ENCODE measurements at places on chromosomes 13 and 19.
A peak's percentile ranks its signal among the peaks of the same experiment; 100 is the strongest.

DNA sequence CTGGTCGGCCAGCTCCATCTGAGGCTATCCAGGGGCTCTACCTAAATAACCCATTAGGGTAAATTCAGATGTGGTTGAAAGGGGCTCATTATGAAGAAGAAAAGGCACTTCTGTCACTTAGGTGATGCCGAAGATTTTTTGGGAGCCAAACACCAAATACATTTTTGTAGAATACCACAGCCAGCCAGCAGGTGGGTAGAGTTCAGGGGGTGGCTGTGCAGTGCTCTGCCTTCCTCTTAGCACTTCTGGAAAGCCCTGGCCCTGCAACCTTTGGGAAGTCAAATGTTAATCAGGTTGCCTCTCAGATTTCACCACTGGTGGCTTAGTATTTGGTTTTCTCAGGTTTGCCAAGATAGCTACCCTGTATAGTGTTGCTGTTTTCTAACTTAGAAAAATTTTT is 18.5 kb upstream of the GPR18 start:
- no peak for DNase-seq

GRCh38 chr13:76245920-76246319 is 609.8 kb downstream of the LMO7 start:
- no peak for DNase-seq

- DNase-seq = no peak
Observed at GRCh38 chr13:48078251-48078656, 16.6 kb downstream of the MED4 start.

GRCh38 chr19:56084835-56085536 is 36.1 kb downstream of the ZNF787 start:
- DNase-seq = no peak

DNA sequence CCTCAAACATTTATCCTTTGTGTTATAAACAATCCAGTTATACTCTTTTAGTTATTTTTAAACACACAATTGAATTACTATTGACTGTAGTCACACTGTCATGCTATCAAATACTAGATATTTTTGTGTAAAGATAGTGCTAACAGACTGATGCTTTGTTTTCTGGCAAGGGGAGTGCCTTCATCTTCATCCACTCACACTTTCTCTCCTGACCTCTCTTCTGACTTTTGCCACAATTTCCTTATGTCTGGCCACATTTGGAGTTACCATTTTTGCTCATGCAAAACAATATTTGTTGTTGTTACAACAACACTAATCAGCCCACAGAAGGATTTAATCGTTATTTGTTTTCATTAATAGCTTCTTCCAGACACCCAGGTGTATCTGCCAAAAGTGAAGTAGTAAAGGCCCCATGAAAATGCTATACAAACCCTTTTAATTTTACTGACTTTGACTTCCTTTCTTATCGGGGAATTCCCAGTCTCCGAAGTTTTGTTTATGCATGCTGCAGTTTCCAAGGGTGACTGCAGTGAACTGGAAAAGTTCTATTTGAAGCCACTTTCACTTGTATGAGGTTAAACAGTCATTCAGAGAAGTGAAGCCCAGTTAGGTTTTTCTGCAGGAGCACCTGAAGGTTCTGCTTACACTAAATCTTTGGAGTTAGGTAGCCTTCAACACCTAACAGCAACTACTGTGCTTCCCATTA is 66.1 kb upstream of the FRY start:
- no peak for DNase-seq

DNA sequence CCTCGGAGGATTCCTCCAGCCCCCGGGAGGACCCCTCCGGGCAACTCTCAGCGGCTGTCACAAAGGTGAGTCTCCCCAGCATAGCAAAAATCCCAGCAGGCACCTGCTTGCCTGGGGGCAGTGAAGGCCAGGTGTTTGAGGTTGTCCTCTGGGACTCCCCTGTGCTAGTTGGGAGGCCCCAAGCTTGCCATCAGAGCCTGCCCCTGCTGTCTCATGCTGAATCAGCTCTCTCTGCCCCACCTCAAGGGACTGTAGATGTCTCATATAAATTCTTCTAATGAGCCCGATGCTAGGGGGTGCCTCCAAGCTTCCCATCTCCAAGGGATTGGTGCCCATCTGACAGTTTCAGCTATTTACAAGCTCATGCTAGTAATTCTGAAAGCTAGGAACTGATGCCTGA is 53.6 kb downstream of the NWD1 start:
- DNase-seq = no peak

DNA sequence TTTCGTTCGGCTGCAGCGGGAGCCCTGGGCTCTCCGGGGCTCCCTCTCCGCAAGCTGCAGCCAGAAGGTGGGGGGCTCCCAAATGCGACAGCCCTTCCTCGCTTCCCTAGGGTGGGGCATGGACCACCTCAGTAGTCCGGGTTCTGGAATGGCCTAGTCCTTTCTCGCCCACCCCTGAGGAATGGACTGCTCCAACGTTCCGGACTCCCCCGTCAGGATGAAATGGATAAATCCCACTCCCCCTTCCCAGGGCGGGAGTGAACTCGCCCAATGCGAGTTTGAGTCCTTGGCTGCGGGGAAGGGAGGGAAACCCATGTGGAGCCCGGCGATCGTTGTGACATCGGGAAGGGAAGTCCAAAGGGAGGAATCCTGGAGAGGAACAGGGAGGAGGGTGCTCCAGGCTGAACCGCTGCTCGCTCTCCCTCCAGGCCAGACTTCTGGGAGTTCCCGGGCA is 5.5 kb downstream of the HRC start:
- peak; percentile 76 for DNase-seq

DNA sequence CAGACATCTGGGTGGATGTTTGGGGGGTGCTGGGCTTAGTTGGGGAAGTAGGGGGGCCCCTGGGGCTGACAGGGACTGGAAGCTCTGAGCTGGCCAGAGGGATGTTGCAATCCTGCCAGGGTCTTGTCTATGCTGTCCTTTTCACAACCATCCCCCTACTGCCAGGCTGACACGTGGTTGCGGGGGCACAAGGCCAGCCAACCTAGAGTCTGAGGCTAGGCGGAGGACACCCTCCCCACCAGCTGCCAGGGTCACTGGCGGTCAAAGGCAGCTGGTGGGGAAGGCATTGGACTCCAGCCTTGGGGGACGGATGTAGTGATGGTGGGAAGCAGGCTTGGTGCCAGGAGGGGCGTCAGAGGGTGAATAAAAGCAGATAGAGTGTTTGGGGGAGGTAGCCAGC is 1.6 kb upstream of the APOC1 start:
- DNase-seq = peak; percentile 88

GRCh38 chr13:98846521-98846920 is 94.0 kb upstream of the SLC15A1 start:
- DNase-seq = no peak

DNA sequence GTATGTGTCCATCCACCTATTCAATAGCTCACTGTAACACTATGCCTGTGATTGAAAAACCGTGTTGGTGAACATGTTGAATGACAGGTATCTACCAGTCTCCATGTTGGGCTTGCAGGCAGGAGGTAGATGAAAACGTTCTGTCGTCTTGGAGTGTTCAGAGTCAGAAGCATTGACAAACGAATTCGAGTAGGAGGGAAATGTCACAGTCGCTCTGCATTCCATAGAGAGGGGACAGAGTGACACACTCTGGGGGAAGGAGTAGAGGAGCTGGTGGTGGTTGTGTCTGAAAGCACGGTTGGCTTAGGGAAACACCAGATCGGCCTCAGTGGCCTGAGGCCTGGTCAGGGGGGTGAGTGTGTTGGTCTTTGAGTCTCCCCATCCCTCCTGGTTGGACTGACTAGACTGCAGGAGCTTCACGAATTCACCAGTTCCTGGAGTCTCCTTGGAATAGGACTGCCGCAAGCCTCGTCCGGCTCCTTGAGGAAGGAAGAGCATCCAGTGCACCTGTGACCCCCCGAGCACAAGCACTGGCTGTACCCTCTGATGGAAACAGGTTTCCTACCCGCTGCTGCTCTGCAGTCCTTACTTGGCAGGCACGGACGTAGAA is 105.0 kb upstream of the C1QTNF9B start:
- no peak for DNase-seq

DNA sequence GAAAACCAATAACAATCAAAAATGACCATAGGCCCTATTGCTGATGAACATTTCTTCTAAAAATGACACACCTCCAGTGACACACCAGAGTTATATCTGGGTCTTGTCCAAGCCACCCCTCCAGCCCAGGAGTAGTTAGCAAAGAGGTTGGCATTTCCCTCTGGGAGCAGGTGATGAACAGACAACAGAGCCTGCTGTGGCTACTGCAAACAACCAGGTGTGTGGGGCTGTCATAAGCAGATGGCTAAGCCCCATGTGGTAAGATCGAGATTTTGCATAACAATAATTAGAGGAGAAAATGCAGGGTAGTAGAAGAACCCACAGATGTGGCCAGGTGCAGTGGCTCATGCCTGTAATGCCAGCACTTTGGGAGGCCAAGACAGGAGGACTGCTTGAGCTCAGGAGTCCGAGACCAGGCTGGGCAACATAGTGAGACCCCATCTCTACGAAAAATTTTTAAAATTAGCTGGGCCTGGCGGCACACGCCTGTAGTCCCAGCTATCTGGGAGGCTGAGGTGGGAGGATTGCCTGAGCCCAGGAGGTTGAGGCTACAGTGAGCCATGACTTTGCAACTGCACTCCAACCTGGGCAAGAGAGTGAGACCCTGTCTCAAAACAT is 5.0 kb downstream of the XRCC1 start:
- DNase-seq = no peak

DNA sequence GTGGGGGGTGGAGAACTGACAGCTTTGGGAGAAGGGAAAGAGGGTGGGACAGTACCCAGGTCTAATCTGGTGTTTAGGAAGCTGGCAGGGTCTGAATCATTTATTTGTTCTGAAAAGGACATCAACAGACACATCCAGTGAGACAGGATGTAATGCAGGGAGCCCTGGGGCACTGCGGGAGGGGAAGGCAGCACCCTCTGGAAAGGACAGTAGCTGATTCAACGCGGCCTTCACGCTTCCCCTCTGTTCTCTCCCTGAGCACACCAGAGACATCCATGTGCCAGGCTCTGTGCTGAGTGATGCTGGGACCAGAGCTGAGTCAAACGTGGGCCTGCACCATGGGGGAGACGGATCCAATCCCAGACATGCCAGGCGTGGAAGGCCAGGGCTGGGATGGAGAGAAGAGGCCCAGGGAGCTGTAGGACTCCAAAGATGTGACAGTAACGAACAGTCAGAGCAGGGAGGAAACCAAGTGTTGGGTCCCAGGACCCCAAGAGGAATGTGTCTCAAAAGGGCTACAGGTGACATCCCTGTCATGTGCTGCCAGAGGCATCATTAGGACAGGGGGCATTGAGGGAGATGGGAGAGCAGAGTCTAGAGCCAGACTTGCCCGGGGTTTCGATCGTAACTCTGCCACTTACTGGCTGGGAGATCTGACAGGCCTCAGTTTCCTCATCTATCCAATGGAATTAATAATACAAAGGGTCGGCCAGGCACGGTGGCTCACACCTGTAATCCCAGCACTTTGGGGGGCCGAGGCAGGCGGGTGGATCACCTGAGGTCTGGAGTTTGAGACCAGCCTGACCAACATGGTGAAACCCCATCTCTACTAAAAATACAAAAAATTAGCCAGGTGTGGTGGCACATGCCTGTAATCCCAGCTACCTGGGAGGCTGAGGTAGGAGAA is 1.7 kb downstream of the ETFB start:
- DNase-seq = no peak

DNA sequence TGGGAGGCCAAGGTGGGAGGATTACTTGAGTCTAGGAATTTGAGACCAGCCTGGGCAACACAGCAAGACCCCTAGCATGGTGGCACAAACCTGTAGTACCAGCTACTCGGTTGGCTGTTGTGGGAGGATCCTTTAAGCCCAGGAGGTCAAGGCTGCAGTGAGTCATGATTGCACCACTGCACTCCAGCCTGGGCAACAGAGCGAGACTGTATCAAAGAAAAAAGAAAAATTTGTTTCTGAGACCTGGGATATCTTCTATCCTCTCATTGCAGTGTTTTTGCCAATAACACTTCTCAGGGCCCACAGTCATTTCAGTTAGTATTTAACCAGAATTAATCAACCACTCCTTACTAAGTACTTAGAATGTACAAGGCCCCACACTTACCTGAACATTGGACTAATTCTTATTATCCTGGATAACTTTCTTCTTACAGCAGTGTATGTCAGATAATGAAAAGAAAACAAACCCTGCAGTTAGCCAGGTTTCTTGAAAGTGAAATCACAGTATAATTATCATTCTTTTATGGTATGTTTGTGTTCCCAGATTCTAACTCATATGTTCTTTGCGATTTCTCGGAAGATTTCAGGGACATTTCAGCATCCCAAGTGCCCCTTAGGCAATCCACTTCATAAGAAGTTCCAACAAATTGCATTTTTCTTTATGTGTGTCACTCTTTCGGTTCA is 75.6 kb upstream of the KLF5 start:
- no peak for DNase-seq

GRCh38 chr13:28357911-28358433 is 137.0 kb downstream of the FLT1 start:
- no peak for DNase-seq

DNA sequence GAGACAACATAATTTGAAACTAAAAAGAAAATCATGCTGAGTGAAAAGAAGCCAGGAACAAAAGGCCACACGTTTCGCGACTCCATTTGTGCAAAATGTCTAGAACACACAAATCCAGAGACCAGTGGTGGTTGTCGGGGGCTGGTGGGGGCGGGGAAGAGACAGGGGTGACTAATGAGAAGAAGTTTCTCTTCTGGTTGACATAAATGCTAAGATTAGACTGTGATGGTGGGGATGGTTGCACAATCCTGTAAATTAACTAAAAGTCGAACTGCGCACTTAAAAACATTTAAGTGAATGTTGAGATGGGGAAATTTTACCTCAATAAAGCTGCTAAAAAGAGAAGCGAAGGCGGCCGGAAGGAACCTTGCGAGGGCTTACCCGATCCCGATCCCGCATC is 7.1 kb downstream of the AKAP8 start:
- DNase-seq = no peak

GRCh38 chr13:100347968-100348367 is 240.6 kb downstream of the GGACT start:
- no peak for DNase-seq

DNA sequence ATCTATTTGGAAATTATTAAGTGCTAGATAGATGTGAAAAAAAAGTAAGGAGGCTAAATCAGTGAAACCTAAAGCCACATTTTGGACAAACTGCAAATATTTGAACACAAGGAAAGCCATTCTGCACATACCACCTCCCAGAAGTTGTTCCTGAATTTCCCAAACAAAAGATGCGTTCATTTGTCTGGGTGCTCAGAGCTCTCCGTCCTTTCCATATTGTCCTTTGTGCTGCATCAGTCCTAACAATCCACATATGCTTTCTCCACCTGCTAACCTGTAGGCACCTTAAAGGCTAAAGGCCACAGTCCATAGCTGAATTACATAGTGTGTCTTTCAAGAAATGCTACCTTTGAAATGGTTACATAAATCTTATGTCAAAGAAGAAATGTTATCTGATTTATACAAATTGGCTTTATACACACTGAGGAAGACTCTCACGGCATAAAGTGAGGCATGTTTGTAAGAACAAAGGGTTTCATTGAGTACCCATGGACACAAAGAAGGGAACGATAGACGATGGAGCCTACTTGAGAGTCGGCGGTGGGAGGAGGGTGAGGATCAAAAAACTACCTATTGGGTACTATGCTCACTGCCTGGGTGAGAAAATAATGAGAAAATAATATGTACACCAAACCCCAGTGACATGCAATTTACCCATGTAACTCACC is 182.0 kb downstream of the RGCC start:
- no peak for DNase-seq

- no peak for DNase-seq
Observed at GRCh38 chr19:3932931-3933810, at the start of gene NMRK2. TSS of gene NMRK2 (plus strand) at chr19:3933069. CDS start at chr19:3933672, 603 bp downstream.
